Kidney (tissue), 22 donors: ENCODE measurements at places on chromosomes 12 and 14. TPM values are rescaled to one million over a fixed set of nuclear protein-coding genes. Genes with fewer than 3 reads are reported as not detected.

GRCh38 chr14:97604731-97605130 lies 807.5 kb downstream of the VRK1 start:
- H3K27me3 ChIP-seq: no peaks in the 10 kb centered on the region
- no peak overlapping the region for H3K27ac ChIP-seq
- no peak for DNase-seq
- H3K4me3 ChIP-seq: no peak overlapping the region

GRCh38 chr12:104822941-104823340 lies 135.1 kb downstream of the SLC41A2 start:
- no peak for DNase-seq
- H3K27ac ChIP-seq: no peak overlapping the region
- H3K4me3 ChIP-seq: no peak overlapping the region
- H3K27me3 ChIP-seq: no peaks in the 10 kb centered on the region
- no peaks in the 10 kb centered on the region for H3K36me3 ChIP-seq
- no peaks in the 10 kb centered on the region for H3K4me1 ChIP-seq

- H3K4me1 ChIP-seq: no peaks in the 10 kb centered on the region
- no peaks in the 10 kb centered on the region for H3K27me3 ChIP-seq
Measured at GRCh38 chr14:54098536-54098935, 141.9 kb upstream of the BMP4 start.

DNA sequence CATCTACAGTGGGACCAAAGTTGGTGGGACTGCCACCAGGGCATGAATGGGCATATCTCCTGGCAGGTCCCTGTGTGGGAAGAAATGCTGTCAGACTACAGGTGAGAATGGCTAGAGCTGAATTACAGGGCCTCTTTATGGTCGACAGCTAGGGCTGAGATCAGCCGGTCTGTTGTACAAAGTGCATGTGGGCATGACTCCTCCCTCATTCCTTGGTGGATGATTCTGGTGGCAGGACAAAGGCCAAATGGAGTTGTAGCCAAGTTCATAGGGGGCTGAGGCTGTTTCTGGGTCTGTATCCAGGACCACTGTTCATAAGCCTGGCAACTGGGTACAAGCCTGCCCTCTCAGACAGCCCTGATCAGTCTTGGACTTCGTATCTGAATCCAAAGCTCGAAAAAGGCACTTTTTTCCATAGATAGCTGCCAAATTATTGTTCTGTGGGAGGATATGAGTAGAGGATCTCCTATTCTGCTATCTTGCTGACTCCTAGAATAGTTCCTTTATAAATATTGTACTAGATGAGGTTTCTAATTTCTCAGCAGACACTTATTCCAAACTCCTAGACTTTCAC lies 460.8 kb downstream of the TMEM117 start:
- no peaks in the 10 kb centered on the region for H3K36me3 ChIP-seq
- H3K27ac ChIP-seq: no peak overlapping the region
- no peak for DNase-seq
- H3K4me1 ChIP-seq: no peaks in the 10 kb centered on the region
- H3K4me3 ChIP-seq: no peak overlapping the region

DNA sequence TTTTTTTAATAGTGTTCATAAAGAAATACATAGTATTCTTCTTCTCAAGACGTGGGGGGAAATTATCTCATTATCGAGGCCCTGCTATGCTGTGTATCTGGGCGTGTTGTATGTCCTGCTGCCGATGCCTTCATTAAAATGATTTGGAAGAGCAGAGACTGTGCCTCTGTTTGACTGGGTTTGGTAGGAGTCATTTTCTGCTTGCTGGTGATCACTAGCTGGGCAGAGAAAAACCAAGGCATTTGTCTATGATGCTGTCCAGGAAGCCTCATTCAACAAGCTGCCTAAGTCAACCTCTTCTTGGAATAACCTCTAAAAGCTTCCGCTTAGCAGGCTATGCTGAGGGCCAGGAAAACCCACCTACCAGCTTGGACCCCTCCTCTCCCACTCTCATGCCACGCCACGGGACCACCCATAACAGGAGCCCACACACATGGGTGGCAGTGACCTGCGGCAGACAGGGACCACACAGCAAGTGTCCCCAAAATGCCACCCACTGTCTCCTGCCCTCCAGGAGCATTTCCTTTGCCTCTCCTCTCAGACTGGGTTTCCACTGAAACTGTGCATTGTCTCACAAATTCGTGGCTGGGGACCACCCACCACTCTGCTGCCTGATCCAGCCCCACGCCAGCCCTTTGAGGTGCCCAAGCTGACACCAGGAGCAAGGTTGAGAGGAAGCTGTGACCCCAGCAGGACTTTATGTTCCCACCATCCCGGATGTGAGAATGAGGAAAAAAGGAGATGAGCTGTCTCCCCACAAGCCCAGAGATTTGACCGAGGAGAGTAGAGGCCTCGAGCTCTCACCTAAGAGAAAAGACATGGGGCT lies 36.8 kb downstream of the DAD1 start:
- H3K27ac ChIP-seq: no peak overlapping the region
- no peak overlapping the region for H3K4me3 ChIP-seq
- no peaks in the 10 kb centered on the region for H3K36me3 ChIP-seq
- DNase-seq: no peak
- no peaks in the 10 kb centered on the region for H3K27me3 ChIP-seq
- peaks cover 7% of the 10 kb centered on the region for H3K4me1 ChIP-seq

The SLC25A21 gene
- total RNA-seq: 1.4 TPM

The SSTR1 gene
- 4.0 TPM for total RNA-seq
